ENCODE measurements at places on chromosomes 1 and 21.

DNA sequence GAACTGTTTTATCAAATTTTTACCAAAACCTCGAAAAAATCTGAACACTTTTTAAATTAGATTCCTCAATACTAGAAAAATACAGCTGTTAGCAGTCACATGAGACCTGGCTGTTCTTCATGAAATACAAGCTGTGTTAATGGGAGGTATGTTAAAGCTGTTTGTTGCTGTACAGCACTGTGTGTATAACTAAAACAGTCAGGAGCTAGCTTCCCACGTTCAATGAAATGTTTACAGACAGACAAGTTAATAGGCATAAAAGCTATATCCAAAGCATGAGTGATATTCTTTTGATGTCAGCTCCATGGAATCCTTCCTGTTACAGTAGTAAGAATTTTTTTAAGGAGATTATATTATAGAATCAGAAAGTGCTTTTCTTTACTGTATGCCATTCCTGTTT is 223.2 kb upstream of the FOXD3 start:
- DNase-seq = no peak

DNA sequence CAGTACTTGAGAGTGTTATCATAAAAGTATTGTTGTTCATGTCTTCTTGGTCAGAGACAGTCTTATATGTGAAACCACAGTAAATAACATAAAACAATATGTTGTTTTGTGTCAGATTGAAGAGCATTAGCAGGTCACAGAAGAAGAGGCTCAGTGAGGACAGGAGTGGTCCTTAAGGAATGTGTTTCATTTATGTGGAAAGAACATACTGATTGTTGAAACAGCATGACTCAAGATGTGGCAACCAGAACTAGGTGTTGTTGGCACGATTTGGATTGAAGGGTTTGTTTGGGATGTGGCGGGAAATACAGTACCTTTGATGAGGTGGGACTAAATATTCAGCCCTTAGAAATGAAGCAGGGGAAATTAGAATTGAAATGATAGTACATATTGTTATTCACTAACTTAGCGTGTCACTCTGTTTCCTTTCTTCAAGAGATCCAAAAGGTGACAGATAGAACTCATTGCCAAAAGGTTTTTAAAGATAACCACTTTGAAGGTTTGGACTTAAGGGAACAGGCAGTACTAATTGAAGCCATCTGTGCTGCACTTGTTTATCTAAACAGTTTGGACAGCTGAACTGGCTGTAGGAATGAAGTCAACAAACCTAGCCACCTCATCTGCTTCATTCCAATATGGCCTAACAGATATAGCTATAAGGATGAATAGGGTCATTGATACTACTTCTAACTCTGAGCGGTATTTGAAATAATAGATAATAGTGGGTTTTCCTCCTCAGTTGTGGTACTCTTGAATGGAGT is 14.4 kb downstream of the RALGPS2 start:
- DNase-seq = peak; percentile 35

GRCh38 chr21:46119637-46120271 is 21.8 kb downstream of the COL6A2 start:
- DNase-seq = no peak

GRCh38 chr1:61173118-61173517 is 90.8 kb downstream of the NFIA start:
- DNase-seq = no peak

- no peak for DNase-seq
Observed at GRCh38 chr1:98268316-98268715, 347.5 kb upstream of the DPYD start.

DNA sequence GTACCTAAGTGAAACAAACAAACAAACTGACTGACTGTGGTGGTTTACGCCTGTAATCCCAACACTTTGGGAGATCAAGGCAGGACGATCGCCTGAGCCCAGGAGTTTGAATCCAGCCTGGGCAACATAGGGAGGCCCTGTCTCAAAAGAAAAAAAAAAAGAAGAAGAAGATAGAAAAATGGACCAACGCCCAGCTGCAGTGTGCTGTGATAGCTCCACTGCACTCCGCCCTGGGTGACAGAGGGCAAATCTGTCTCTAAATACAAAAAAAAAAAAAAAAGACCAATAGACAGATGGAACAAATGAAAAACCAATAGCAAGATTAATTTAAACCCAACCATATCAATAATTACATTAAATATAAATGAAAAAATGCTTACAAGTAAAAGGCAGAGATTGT is 13.9 kb downstream of the AKR7A3 start:
- DNase-seq = no peak

DNA sequence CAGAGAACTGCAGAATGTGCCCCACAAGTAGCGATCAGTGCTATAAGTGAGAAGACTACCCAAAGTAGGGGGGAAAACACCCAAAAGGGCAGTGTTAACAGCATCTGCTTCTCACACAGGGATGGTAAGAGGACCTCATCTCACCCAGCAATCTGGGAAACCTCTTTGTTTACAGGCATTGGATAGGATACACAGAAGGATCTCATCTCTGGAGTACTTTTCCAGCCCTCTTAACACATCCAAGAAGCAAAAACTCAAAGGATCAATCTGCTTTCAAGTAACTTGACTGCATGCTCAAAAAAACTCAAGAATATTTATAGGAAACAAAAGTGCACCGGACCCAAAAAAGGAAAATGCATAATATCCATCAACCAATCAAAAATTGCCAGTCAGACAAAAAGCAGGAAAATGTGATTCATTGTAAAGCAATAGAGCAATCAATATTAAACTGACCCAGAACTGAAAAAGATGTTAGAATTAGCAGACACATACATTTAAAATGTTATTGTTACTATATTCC is 311.0 kb upstream of the CXADR start:
- DNase-seq = no peak

DNA sequence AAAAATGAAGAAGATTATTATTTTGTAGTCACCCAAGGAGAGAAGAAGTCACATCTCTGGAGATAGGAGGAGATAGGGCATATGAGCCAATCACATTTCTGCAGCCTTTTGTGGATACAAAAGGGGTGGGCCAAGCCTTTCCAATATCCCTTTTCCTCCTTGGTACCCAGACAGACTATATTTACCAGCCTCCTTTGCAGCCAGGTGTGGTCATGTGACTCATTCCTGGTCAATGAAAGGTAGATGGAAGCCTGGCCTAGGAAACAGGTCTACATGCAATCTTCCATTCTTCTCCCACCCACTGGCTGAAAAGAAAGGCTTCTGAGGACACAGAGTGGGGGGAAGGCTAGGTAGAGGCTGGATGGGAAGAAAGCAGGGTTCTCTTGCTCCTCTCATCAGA is 58.1 kb upstream of the ERG start:
- no peak for DNase-seq
